Stimulated activated CD4-positive, alpha-beta T cell treated with anti-CD3 and anti-CD28 coated beads, TNF-alpha, amount 100 ng/mL, for 24 hours (primary cell): ENCODE measurements at places on chromosomes 4 and X.
A peak's percentile ranks its signal among the peaks of the same experiment; 100 is the strongest.

DNA sequence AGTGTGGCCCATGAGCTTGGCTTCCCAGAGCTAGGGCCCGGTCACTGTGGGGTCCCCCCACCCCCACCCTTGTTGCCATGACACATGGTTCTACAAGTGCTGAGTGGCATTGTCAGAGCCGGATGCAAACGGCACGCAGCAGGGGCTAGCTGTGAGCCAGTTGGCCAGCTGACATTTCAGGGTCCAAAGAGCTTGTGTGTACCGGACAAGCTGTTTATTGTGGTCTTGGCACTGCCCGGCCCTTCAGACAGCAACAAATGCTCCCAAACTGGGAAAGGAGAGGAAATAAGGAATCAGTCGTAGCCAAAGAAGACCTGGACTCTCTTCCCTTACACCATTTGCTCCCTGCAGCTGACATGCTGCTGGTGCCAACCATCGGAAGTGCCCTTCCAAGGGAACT, 36.8 kb downstream of the TSC22D3 start:
- DNase-seq: no peak

- DNase-seq: no peak
Observed at GRCh38 chr4:76198411-76199237, 15.0 kb downstream of the SCARB2 start.

DNA sequence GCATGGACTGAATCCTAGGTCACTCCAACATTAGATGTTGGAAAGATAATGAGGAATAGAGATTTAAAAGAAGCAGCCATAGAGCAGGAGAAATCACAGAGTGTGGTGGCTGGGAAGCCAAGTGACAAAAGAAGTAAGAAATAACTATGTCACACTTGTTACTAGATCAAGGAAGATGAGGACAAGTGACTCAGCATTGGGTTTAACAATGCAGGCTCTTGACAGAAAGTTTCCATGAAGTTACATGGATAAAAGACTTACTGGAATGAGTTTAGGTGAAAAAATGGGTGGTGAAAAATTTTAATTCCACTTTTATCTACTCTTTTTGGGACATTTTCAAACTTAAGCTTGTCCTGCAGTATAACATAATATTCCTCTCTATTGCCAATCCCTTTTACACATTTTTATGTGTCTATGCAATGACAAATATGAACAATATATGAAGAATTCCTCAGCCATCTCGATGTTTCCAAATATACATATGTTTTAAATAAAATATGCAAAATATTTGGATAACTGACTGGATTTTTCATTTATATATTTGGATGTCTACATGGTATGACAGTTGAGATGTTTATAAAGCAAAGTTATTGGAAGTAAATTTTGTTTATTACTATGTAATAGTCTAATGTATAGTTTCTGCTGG, 462.6 kb downstream of the IL15 start:
- DNase-seq: no peak

- no peak for DNase-seq
Observed at GRCh38 chr4:88646528-88647280, 50.9 kb downstream of the NAP1L5 start.

DNA sequence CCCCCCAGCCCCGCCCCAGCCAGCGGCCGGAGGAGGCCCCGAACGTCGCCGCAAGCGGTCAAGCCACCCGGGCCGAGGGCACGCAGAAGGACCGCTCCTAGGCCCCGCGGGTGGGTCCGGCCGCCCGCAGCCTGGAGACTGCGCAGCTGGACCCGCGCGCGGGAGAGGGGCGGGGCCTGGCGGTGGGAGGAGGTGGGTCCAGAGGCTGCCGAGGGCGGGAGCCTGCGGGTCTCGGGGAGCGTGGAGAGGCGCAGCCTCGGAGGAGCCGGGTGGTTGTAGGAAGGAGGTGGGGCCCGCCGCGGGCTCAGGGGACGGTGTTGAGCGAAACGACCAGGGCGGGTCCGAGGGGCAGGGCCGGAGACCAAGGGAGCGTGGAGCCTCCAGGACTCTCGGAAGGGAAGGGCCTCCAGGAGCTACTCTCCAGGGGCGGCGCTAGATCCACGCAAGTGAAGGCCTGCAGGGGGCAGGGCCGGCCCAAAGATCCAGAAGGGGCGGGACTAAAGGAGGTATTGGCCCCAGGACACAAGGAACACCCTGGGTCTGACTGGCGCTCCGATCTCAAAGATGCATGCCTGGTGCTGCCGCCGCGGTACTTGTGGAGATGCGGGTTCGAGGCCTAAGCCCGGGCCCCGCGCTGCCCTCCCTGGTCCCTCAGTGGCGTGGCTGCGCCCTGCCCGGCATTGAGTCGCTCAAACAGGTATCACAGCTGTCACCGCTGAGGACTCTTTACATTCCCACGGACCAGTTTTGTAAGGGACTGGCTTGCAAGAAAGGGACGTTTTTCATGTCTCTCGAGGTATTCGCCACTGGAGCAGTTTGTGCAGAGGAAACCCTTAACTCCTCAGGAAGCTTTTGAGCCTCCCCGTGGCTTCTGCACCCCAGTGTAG, 5.9 kb downstream of the TIMM17B start:
- peak; percentile 49 for DNase-seq

GRCh38 chr4:8702020-8702495, 109.5 kb downstream of the CPZ start:
- DNase-seq: no peak

DNA sequence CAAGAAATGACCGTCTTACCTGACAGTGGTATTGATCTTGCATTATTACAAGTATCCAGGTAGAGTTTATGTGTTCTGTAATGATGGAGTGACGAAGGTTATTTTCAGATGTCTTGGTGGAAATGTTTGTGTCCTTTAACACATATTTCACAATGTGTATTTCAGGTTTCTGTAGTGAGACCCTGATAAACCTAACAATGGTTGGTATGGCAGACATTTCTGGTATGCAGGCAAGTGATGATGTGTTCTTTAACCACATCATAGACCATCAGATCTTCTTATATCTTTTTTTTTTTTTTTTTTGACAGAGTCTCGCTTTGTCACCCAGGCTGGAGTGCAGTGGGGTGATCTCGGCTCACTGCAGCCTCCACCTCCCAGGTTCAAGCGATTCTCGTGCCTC, 14.6 kb upstream of the ATXN3L start:
- no peak for DNase-seq

GRCh38 chr4:5455003-5455585, 253.3 kb downstream of the EVC2 start:
- no peak for DNase-seq

- DNase-seq: peak; percentile 43
Observed at GRCh38 chrX:56248492-56248891, 16.3 kb downstream of the KLF8 start.

DNA sequence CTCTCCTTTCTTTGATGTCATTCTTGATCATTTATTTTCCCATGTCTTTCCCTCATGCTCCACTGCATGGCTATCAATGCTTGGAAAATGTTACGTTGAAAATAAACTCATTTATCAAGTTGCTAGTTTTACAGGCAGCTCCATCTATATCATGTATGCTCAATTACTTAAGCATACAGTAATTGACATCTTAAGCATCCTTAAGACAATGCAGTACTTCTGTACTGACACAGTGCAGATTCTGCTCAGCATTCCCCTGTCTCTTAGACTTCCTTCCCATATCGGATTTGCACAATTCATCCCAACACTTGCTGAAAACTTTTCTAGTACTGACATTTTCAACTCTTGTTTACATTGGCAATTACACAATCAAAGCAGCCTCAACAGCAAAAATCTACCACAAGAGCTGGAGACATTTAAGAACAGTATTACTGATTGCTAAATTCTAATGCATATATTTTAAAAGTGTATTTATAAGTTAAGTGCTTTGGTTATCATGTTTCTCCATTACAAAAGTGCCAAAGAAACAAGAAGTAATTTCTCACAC, 165.6 kb downstream of the ATP10D start:
- DNase-seq: no peak

DNA sequence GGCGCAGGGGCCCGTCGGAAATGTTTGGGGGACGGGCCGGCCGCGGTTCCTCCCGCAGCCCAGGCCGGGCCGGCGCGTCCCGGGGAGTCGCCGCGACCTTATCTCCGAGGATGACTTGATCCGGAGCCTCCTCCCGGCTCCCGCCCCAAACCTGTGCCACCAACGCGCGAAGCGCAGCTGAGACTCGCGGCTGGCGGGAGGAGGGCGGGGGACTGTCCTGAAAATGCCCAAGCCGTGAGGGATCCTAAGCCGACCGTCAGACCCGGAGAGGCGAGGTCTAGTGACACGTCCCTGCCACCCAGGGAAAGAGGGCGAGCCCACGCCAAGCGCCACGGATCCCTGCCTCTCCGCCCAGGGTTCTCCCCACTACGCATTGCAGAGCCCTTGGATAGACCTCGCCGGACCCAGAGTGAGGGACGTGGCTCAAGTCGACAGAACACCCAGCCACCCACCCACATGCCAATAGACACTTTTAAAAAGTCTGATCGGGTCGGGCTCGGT, 26.9 kb downstream of the UTP14A start:
- no peak for DNase-seq

GRCh38 chrX:10519278-10519677, 101.1 kb downstream of the MID1 start:
- no peak for DNase-seq

GRCh38 chr4:69038582-69038981, 57.7 kb upstream of the UGT2B7 start:
- DNase-seq: no peak

DNA sequence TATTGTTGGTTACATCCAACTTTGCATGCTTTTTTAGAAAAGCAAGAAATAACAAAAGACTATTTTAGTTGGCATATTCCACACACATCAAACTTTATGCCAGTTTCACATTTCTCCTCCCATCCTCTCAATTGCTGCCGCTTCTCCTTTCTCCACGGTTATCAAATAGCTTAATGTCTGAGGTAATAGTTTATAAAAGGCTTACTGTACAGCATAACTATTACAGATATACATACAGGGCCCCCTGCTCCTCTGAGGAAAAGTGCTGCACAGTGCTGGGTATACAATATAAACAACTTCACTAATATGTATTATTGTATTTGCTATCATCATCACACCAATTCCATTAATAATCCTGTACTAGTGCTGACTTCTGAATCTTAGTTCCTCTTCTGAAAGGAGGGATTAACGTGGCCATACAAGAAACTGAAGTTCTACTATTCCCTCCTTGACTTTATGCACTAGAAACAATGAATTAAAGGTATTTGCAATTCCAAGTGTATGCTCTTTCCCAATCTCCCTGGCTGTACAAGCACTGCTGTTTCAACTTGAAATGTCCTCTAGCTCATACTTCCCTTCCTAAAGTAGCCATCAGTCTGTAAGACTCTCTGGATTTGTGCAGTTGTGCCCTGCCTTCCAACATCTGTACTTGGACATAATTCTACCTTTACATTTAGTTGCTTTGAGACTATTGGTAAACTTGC, 2.5 kb downstream of the CCNI start:
- DNase-seq: no peak

DNA sequence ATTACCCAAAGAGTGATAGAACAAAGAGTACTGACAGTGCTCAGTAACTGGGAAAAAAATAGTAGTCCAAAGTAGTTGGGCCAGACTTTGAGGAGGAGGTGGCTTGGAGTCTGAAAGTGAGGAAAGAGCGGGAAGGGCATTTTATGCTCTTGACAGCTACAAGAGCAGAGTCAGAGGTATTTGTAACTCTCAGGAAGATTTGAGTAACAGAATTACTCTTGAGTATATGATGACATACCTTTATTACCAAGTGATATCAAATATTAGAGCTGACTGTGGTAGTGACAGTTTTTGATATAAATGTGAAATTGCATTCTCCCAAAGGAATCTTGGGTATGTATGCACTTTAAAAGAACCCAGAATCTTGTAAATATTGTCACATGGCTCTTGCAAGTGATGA, 2.2 kb downstream of the SLAIN2 start:
- DNase-seq: no peak

- DNase-seq: no peak
Observed at GRCh38 chr4:1327526-1328266, 19.3 kb upstream of the UVSSA start.

- no peak for DNase-seq
Observed at GRCh38 chrX:120023259-120023658, 54.2 kb downstream of the RHOXF2B start.

DNA sequence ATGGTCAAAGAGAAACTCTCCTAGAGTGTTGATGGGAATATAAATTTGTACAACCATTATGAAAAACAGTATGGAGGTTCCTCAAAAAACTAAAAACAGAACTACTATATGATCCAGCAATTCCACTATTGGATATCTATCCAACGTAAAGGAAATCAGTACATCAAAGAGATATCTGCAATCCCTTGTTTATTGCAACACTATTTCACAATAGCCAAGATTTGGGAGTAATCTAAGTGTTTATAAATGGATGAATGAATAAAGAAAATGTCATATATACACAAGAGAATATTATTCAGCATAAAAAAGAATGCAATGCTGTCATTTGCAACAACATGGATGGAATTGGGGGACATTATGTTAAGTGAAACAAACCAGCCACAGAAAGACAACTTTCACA, 1118.1 kb upstream of the PRKX start:
- no peak for DNase-seq

- DNase-seq: no peak
Observed at GRCh38 chr4:26360864-26361263, 40.0 kb downstream of the RBPJ start.

GRCh38 chr4:51942108-51942832, 77.9 kb downstream of the LRRC66 start:
- DNase-seq: no peak

DNA sequence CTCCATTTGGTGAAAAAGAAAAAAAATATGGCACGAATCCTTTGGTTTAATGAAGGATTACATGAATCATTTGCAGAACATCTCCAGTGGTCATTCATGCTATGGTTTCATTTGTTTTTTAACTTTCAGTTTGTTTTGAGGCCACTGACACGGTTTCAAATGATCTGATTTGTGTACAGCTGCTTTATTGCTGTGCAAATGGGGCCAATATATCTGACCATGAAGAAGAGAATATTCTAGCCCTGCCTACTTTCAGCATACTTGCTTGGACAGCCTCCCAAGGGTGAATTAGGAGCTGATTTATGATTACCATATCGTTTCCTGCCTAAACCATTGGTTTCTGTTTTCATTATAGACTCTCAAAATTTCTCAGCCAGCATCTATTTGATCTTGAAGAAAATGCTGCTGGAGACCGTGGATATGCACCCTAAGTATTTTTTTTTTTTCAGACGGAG, 30.7 kb downstream of the SPARCL1 start:
- no peak for DNase-seq
